ENCODE measurements at places on chromosomes 7 and 10.

GRCh38 chr10:234708-235406 is 99.6 kb downstream of the ZMYND11 start:
- DNase-seq = no peak

GRCh38 chr7:37657816-37658215 is 25.8 kb upstream of the GPR141 start:
- DNase-seq = no peak

GRCh38 chr7:12320241-12320986 is 83.3 kb downstream of the VWDE start:
- DNase-seq = no peak

- no peak for DNase-seq
Measured at GRCh38 chr7:43666938-43667337, 62.4 kb downstream of the COA1 start.

GRCh38 chr7:88322151-88322550 is 15.5 kb upstream of the STEAP4 start:
- no peak for DNase-seq

- peak; percentile 25 for DNase-seq
Measured at GRCh38 chr7:1693991-1694524, 24.0 kb downstream of the ELFN1 start.

DNA sequence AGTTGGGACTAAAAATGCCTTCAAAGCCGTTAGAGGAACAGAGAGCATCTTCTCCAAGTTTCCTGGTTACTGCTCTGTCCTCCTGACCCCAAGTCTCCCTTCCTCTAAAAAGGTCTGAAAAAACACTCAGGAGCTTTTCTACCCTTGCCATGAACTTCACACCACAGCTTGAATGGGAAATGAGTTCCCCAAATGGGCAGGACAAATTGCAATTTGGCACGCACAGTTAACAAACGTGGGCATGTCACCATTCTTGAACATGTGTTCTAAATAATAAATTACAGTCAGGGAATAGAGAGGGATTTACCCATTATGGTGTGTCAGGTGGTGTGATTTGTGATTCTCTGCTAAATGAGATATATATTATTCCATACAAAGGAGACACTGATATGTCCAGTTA is 91.2 kb upstream of the WNT16 start:
- DNase-seq = no peak

DNA sequence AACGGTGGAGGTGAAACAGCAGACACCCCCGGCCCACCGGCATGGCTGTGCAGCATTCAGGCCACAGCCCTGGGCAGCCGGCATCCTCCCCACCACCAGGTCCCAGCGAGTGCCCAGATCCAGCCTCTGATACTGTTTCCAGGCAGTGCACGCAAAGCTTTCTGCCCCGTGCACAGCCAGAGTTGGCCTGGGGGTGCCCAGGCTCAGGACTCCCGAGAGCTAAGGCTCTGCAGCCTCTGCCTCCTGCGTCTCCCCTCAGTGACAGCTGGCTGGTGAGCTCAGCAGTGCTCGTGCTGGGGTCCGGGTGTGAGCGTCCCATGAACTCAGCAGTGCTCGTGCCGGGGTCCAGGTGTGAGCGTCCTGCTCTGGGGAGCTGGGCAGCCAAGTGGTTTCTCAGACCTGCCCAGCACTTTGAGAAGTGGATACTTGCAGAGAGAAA is 65.4 kb downstream of the CFAP46 start:
- DNase-seq = no peak

DNA sequence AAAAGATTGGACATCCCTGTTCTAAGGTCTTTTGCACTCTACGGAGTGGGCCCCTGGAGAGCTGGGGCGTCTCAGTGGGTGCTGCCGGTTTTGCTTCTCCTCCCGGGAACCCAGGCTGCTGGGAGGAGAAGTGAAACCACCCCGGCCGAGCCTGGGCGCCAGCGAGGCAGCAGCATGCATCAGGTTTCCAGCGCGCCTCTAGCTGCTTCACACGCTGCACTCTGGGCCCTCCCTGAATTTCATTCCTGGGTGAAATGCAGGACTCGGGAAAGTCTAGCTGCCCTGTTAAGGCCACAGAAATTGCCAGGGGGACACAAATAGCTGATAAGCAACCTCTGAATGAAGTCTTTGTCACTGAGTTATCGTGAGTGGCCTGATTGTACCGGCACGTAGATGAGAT is 127.4 kb downstream of the TRRAP start:
- DNase-seq = no peak

GRCh38 chr10:121833387-121833786 is 94.4 kb downstream of the ATE1 start:
- DNase-seq = no peak

- DNase-seq = no peak
Measured at GRCh38 chr10:105967256-105967655, 1197.2 kb downstream of the SORCS1 start.
